T follicular helper cell (primary cell): ENCODE measurements at places on chromosomes 13 and 19.

- DNase-seq: no peak
Observed at GRCh38 chr19:39355253-39355652, 13.0 kb downstream of the SAMD4B start.

DNA sequence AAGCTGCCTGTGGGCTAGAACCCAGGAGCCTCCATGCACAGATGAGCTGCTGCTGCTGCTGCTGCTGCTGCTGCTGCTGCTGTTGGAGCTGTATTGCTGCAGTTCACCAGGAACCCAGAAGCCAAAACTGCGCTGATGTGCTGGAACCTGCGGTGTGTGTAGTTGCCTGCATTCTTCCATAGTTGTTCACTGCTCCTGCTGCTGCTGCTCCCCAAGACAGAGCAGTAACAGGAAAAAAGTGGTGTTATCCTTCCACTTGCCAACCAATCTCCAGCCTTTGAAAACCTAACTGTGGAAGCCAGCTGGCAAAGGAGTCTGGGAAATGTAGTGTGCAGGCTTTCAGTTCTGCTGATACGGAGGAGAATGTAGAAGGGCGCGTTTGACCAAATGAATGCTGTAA lies 37.9 kb downstream of the ARHGAP35 start:
- DNase-seq: no peak

DNA sequence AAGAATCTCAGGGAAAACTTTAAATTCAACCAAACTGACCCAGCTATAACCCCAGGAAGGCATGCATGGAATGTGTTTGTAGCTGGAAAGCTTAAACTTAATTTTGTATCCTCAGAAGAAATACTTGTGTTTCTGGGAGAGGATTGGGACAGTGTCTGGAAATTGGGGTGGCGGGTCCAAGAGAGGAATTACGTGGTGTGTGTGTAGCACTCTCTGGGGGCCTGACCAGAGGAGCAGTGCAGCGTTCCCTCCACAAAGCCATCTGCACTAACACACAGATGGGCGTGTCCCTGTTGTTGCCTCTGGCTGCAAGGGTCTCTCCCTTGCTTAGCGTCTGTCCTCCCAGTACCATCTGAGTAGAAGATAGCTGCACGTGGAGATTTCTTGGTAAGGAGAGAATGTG lies 6.4 kb downstream of the GARRE1 start:
- DNase-seq: no peak

DNA sequence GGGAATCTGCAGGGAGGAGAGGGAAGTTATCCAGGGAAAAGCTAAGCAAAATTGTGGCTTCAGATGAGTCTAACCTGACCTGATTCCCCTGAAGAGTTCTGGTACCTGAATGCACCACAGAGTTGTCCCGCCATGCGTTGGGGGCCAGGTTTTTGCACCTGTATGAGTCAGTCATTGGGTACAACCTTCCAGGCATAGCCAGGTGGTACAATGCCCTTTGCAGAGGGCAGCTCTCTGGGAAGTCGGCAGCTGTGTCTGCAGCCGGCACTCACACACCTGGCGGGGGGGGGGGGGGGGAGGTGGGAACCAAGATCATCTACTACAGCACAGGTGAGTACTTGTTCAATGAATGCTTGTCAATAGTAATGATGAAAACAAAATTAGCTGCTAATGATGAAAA lies 52.5 kb upstream of the GTF3A start:
- no peak for DNase-seq

GRCh38 chr13:113119822-113120189 lies 2.8 kb upstream of the F10 start:
- DNase-seq: no peak

DNA sequence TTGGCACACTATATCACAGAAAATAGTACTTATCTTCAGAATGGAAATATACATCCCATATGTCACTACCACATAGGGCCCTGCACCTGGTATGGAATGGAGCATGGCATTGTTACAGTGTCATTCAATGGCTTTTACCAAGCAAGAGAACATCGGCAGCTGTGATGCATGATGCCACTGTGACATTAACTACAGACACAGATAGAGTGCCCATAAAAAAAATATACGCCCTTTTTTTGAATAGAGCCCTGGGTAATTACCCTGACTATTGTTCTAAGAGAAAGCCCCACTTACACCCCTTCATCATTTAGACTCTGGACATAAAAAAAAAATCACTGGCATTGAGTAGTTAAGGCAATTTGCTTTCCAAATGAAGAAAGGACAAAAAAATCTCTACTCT lies 320.3 kb downstream of the DNAJC15 start:
- DNase-seq: no peak

DNA sequence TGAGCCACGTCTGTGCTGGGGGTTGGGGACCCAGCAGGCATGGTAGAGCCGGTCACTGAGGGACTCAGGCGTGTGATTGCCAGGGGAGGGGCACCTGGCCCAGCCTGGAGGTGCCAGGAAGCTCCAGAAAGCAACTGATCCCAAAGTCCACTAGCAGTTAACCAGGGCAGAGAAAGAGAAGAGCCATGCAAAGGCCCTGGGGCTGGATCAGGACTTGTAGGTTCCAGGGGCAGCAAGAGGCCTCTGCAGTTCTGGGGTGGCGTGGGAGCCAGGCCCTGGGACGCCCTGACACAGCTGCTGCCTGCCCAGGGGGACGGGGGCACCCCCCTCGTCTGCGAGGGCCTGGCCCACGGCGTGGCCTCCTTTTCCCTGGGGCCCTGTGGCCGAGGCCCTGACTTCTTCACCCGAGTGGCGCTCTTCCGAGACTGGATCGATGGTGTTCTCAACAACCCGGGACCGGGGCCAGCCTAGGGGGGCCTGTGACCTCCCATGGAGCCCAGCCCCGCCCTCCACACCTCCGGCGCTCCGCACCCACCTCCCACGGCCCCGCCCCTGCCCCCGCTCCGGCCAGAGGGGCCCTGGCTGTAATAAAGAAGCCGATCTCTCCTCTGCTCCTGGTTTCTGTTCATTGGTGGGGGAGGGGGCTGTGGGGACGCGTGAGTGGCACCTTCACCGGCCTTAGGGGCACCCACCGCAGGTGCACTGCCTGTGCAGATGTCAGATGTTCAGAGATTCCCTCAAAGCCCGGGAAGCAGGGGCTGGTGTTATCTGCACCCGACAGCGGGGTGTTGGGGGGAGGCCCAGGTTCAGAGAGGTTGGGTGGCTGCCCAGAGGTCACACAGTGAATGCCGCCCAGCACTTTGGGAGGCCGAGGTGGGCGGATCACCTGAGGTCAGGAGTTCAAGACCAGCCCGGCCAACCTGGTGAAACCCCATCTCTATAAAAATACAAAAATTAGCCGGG lies 4.1 kb downstream of the AZU1 start:
- DNase-seq: no peak

DNA sequence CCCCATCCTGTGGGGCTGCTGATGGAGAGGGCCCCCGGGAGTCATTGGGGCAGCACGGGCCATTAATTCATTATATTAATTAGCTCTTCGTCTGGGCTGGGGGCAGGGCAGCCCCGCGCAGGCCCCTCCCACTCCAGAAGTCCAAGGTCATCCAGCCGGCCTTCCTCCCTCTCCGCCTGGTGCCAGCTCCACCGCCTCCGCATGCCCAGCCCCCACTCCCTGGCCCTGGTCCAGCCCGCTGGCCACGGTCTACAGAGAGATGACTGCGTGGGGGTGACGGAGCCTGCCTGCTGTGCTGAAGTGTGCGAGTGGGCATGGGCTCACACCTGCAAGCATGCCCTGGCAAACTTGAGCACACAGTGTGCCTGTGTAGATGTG lies 8.8 kb downstream of the IGLON5 start:
- no peak for DNase-seq

DNA sequence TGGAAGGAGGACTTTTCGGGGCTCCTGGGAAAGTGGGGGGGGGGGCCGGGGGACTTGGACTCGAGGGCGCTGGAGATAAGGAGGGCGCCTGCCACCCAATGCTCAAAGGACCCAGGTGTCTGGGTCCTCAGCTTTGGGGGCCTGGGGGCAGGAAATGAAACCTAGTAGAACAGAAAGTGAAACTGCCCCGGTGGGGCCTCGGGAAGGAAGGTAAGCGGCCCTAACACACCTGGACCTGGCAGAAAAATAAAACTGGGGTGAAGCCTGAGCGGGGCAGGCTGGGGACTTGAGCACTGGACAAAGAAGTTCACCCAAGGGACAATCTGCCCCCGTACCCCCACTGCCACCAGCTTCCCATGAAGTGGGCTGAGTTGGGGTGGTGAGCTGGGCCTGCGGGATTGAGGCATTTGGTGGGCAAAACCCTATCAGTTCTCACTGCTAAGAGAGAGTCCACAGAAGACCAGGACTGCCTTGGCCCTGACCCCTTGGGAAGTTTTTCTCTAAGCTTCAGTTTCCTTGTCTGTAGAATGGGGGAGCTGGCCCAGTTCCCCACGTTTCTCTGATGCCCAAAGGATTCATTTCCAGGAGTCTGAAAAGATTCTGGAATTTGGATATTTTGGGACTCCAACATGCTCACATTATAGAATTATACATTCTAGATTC lies 2.3 kb downstream of the PRKD2 start:
- peak; percentile 55 for DNase-seq

DNA sequence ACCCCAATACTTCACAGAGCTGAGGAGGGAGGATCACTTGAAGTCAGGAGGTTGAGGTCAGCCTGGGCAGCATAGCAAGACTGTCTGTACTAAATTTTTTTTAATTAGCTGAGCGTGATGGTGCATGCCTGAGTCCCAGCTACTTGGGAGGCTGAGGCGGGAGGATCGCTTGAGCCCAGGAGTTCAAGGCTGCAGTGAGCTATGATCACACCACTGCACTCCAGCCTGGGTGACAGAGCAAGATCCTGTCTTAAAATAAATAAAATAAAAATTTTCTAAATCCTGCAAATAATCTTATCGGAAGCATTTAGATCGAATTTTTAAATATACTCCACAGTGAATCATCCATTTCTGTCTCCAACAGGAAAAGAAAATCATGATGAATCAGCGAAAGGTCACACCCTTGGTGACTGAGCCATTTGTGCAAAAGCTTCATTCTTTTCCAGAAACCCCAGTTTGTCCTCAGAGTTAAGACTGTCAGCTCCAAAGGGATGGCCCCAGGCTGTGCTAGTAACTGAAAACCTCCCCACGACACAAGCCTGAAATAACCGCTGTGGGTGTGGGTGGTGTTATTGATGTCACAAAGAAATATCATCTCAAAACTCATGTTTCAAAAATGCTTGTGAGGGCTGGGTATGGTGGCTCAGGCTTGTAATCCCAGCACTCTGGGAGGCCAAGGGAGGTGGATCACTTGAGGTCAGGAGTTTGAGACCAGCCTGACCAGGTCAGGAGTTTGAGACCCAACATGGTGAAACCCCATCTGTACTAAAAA lies 167.6 kb downstream of the PTPRS start:
- DNase-seq: no peak

GRCh38 chr13:79407349-79407979 lies 1.4 kb upstream of the RBM26 start:
- DNase-seq: no peak

GRCh38 chr13:48851707-48852106 lies 124.0 kb upstream of the FNDC3A start:
- no peak for DNase-seq

DNA sequence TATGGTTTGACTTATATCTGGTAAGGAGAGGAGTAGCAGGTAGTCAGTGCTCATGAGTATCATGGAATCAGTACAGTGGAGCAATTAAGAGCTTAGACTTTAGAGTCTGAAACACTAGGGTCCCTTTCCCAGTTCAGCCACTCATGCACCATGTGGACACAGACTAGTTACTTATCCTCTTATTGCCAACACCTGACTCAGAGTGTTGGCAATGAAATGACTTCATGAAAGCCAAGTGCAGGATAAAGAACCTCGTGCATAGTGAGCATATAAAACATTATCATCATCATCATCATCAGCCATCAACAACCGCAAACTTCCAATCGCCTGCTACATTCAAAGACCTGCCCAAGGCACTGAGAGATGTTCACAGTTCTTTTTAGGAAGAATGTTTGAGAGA lies 164.2 kb downstream of the FOXO1 start:
- DNase-seq: no peak
